LHCN-M2 (cell line): ENCODE measurements at places on chromosomes 7 and 10. TPM values are rescaled to one million over a fixed set of nuclear protein-coding genes. Genes with fewer than 3 reads are reported as not detected.
A peak's percentile ranks its signal among the peaks of the same experiment; 100 is the strongest.

DNA sequence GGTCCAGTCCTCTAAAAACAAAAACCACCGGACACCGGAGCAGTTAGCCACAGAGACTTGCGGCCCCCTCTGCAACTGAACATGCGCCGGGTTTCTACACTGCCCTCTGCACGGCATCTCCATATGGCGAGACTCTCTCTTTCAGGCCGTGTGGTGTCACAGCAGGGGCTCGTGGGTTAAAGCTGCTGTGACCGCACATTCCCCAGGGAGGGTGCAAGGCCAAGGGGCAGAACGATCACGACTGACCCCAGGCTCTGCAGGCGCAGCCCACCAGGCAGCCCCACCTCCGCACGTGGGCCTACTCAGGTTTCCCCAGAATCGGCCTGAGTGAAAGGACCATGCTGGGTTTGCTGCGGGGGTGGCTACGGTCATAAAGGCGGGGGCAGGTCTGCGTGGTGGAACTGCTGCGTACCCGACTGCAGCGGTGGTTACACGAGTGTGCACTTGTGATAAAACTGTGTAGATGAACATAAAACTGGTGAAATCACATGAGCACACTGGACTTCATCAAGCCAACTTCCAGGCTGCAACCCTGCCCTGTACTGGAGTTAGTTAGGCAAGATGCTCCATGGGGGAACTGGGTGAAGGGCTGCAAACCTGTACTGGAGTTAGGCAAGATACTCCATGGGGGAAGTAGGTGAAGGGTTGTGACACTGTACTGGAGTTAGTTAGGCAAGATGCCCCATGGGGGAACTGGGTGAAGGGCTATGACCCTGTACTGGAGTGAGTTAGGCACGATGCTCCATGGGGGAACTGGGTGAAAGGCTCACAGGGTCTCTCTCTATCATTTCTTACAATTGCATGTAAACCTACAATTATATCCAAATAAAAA lies 81.4 kb upstream of the PPP2R2D start:
- DNase-seq = no peak

DNA sequence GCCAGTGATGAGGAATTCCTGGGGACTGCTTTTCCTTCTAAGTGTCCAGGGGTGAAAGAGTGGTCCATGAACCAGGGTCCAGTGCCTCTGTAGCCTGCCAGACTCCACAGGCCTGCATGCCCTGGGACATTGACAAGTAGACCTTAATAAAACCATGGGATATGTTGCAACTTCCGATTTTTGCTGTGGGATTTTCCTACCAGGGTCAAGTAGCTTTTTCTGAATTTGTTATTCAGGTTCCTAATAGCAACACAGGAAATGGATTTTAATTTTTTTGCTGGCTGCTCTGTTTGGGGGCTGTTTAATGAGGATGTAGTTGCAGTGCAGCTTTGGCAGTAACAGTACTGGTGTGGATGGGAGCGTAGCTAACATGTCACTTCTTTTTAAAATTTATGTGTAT lies 42.1 kb downstream of the WBP1L start:
- DNase-seq = no peak

DNA sequence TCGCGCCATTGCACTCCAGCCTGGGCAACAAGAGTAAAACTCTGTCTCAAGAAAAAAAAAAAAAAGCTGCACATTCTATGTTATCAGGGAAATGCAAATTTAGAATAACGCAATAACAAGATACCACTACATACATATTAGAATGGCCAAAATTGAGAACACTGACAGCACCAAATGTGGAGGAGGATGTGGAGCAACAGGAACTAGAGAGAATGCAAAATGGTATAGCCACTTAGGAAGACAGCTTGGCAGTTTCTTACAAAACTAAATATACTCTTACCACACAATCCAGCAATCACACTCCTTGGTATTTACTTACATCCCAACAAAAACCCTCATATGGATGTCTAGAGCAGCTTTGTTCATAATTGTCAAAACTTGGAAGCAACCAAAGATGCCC lies 76.8 kb downstream of the ALOX5 start:
- no peak for DNase-seq

- peak; percentile 95 for DNase-seq
Measured at GRCh38 chr7:106346678-106347217, 62.0 kb upstream of the NAMPT start.

- no peak for DNase-seq
Measured at GRCh38 chr7:40489844-40490602, 355.2 kb downstream of the SUGCT start.

Gene CAV2
- total RNA-seq = 259 and 316 TPM in 2 replicates
